ENCODE measurements at places on chromosomes 2 and 18.

- DNase-seq = no peak
These were observed 17.9 kb upstream of the SFXN5 start for GRCh38 chr2:73089270-73090030.

GRCh38 chr2:17646838-17647701 is 106.5 kb downstream of the SMC6 start:
- no peak for DNase-seq

GRCh38 chr2:198004921-198005829 is 200.8 kb downstream of the PLCL1 start:
- no peak for DNase-seq

GRCh38 chr2:9712263-9712662 is 81.5 kb upstream of the YWHAQ start:
- no peak for DNase-seq

DNA sequence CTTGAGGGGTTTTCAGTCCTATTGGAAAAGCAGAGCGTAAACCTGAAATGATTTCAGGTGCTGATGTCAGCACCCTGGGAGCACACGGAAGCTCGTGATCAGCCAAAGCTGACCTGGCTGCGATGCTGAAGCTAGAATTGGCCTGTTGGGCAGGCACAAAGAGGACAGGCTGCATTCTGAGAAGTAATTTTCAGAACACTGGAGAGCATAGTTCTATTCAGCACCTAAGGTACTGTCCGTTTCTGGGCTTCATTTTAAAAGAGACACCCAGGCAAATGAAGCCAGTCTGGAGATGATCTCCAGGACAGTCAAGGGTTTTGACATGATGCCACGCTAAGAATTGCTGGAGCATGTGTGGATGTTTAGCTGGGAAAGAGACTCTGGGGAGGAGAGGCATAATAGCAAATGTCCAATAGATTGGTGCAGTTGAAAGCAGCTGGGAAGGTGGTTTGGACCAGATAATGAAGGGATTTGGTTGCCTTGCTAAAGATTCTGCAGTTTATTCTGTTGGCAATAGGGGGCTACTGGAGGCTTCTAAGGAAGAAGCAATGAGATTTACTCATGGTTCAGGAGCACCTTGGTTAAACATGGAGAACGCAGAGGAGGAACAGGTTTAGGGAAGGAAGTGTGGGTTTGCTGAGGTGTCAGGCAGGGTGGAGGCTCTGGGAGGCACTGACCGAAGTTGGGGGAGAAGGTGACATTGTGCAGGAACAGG is 86.6 kb downstream of the ACOXL start:
- DNase-seq = no peak

- no peak for DNase-seq
These were observed 366.1 kb downstream of the EN1 start for GRCh38 chr2:118481299-118481698.

DNA sequence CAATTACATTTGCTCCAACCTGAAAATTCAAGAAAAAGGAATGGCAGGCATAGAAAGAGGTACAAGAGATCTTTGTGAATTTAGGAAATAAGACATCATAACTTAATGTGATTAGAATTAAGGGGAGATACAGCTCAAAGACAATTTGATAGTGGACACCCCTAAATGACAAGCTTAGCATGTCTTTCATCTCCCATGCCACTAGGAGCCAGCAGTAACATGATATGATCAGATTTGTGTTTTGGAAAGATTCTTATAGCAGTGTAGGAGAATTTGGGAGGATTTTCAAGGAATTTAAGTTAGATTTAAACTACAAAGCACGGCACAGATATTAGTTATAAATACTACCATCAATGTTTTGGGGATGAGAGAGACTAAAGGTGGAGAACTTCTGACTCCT is 340.8 kb downstream of the RDH14 start:
- DNase-seq = no peak

- no peak for DNase-seq
These were observed 12.5 kb downstream of the WIPF1 start for GRCh38 chr2:174585146-174585545.

DNA sequence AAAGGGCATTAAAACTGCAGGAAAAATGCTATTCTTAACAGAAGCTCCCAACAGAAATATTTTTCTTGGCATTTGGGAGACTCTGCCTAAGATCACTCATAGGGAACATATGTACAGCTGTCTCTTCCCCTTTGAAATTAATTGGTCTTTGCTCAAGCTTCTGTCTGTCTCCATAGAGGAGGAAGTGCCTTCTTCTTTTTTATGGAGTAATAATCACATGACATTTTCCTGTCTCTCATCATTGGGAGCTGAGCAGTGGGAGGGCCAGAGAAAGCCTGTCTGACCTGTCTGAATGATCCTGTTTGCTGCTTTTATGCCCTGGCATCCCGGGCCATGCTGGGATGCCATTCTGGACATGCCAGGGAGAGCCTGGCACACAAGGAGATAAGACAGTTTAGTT is 145.6 kb downstream of the AQP4 start:
- no peak for DNase-seq

DNA sequence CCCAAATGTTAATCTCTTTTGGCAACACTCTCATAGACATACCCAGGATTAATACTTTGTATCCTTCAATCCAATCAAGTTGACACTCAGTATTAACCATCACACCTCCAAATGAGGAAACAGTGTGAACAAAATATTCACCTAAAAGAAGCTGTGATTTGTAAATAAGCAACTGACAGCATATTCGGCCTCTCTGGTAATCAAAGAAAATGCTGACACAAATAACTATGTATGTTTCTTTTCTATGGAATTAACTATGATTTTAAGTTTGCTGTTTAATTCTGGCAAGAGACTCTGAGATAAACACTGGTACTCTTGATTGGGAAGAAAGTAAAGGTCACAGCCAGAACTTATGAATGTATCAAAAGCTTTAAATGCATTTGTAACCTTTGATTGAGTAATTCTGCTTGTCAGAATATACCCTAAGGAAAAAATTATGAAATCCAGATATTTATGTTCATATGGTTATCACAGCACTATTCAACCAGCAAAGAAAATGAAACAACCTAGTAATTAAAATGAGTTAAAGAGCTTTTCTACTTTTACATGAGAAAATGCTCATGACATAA is 3.6 kb upstream of the GYPC start:
- DNase-seq = no peak

DNA sequence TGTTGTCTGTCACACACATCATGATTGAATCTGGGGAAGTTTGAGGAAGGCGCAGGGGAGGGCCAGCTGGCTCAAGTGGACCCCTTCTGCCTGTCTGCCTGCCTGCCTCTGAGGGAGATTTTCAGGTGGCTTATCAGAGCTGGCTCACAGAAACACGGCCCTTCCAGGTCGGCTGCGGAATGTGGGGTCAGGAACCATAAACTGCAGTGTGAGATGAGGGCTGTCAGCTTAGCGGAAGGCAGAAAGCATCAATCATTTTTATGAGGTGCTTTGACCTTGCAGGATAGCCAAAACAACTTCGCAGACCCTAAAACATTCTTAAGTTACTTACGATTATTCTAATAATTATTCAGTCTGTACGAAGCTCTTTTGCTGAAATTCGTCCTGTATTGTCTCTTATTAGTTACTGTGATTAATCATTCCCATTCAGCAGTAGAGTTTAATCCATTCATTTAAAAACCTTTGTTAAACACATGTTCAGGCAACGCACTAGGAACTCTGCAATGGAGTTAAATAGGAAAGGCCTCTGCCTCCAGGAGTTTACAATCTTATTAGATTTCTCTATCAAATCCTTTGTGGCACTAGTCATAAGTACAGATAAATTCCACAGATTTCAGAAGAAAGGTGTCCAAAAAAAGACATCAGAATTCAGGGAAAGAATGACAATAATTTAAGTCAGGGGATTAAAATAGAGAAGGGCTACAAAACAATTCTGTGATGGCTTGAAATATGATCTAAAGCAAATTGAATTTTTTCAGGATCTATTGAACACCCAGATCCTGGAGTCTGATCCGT is 371.6 kb downstream of the HRH4 start:
- no peak for DNase-seq

DNA sequence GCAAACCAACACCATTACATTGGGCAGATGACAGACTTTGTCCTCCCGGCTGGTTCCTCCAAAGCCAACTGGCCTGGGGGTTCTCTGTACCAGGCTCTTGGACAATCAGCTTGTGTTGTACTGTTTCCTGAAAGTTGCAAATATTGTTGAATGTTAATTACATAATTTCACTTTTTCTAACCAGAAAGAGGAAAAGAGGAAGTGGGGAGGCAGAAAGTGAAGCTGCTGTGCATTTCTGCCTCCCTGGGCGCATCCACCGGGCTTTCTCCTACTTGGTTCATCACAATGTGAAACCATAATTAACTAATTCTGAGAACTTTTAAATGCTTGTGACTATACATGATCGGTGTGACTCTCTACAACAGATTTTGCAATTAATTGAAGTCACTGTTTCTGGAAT is 10.1 kb downstream of the TWIST2 start:
- no peak for DNase-seq

DNA sequence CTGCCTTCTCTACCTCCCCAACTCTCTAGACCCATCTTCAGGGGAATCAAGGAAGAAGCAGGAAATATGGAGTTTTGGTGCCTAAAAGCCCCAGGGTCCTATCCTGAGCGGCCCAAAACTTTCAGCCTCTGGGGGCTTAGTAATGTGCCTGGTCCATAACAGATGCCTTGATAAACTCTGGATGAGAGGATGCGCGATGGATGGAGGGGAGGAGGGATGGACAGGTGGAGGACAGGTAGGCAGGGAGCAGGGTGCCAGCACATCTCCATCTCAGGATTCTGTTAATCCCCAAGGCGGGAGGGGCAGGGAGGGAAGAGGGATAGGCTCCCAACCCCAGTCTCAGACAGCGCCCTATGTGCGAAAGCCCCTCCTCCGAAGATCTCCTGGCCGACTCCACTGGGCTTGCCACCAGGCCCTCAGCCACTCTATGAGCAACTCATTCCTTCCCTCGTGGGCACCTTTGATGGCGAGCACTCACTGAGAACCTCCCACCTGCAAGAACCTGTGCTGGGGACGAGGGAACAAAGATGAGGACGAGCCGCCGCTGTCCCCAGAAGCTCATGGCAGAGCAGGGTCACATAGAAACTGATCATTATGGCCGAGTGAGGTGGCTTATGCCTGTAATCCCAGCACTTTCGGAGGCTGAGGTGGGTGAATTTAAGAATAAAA is 23.1 kb downstream of the HS1BP3 start:
- no peak for DNase-seq

DNA sequence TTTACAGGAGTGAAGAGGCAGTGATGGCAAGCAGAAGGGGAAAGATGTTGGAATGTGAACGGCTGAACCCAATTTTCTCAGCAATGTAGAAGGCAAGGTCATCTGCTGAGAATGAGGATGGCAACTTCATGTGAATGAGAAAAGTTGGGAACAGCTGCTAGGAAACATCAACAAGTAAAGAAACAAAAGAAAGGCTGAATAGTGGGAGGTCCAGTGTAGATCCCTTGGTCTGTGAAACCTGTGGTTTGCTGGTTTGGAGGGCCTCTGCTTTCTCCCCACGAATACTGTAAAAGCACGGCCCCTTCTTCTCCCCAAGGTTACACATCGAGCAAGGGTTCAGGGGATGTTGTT is 27.4 kb downstream of the MARCHF4 start:
- no peak for DNase-seq

DNA sequence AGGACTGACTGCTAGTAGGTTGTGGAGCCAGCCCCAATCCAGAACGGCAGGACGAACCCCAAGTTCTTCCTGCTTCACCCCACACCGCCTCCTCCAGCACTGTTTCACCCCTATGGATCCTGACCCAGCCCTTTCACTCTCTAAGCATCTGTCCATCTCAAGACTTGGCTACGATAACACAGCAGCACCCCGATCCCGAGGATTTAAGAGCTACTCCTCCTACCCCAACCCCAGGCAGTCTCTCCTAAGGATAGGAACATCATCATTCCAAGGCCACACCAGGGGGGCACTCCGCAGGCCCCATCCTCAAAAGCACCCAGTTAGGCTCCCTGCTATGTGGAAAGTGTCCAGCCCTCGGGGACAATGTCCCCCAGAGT is 645 bp downstream of the KCTD18 start:
- no peak for DNase-seq

DNA sequence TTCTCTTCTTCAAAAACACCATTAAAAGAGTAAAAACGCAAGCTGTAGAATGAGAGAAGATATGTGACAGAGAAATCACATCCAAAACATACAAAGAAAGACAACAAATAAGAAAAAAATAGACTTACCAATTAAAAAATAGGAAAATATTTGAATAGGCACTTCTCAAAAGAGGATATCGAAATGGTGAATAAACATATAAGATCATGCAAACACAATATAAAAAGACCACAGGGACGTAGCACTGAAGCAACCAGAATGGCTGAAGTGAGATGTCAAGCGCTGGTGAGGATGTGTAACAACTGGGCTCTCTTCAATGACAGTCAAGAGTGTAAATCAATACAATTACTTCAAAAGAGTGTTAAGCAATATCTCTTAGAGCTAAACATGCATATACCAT is 202.3 kb downstream of the ZBTB7C start:
- DNase-seq = no peak

GRCh38 chr2:176284461-176285049 is 15.3 kb downstream of the MTX2 start:
- no peak for DNase-seq

Data from NK-92 treated with Interleukin-12 subunit alpha and Interleukin-12 subunit beta, amount 100 ng/mL, for 24 hours (cell line).